ENCODE measurements at places on chromosomes 3 and 15. TPM values are rescaled to one million over a fixed set of nuclear protein-coding genes. Genes with fewer than 3 reads are reported as not detected.

Gene ST8SIA2
- 0.50 TPM for total RNA-seq

Gene TMEM45A
- 9.1 TPM for total RNA-seq

Gene CHRD
- 17.4 TPM for total RNA-seq

Gene FRMD5
- total RNA-seq = 0.83 TPM

Gene IL17RD
- 8.1 TPM for total RNA-seq

Gene SPTSSB
- 0.13 TPM for total RNA-seq

Gene REC114
- total RNA-seq = not detected

Gene CAPN7
- total RNA-seq = 33.0 TPM

Gene GRAMD1C
- total RNA-seq = 2.7 TPM

Gene ECE2
- total RNA-seq = 0.42 TPM

Gene WDR93
- 0.17 TPM for total RNA-seq

Gene CD86
- total RNA-seq = 1.8 TPM

Gene STARD5
- 3.7 TPM for total RNA-seq

Gene ADAMTS17
- 12.0 TPM for total RNA-seq

All from esophagus muscularis mucosa (tissue), 4 donors.